A549 (cell line): ENCODE measurements at places on chromosomes 3 and 15.

- DNase-seq = no peak
These were observed 31.1 kb upstream of the CCDC174 start for GRCh38 chr3:14620512-14620911.

GRCh38 chr3:153295901-153296300, 133.9 kb downstream of the RAP2B start:
- no peak for DNase-seq

- DNase-seq = no peak
These were observed 1.2 kb upstream of the COL6A6 start for GRCh38 chr3:130515755-130516154.

- no peak for DNase-seq
These were observed 85.4 kb downstream of the IGSF11 start for GRCh38 chr3:118949113-118949760.

DNA sequence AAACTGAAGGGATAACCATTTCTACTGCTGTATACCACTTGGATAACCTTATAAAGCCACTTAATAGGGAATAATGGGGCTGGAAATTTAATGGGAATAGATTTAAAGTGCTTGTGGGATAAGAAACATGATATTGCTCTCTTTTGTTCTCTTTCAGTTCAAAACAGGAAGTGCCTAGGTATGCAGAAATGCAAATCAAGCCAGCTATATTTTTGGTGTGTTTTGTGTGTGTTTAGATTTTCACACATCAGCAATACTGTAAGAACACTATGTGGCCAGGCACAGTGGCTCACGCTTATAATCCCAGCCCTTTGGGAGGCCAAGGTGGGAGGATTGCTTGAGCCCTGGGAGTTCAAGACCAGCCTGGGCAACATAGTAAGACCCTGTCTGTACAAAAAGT, 442.3 kb upstream of the TPRG1 start:
- DNase-seq = no peak

GRCh38 chr15:61184431-61184830, 44.7 kb downstream of the RORA start:
- no peak for DNase-seq

GRCh38 chr3:124780356-124780755, 50.1 kb downstream of the UMPS start:
- DNase-seq = no peak
